ENCODE measurements at places on chromosomes 5 and 9. TPM values are rescaled to one million over a fixed set of nuclear protein-coding genes. Genes with fewer than 3 reads are reported as not detected.

- DNase-seq = no peak
These were observed 19.1 kb downstream of the TNFAIP8 start for GRCh38 chr5:119374901-119375300.

DNA sequence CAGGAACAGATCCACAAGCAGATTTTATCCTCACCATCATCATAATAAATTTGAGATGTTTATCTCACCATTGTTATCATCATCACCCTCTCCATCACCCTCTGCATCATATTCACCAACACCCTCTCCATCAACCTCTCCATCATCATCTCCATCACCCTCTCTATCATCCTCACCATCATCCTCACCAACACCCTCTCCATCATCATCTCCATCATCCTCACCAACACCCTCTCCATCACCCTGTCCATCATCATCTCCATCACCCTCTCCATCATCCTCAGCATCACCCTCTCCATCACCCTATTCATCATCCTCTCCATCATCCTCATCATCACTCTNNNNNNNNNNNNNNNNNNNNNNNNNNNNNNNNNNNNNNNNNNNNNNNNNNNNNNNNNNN lies 567.0 kb upstream of the SGCD start:
- no peak for DNase-seq

DNA sequence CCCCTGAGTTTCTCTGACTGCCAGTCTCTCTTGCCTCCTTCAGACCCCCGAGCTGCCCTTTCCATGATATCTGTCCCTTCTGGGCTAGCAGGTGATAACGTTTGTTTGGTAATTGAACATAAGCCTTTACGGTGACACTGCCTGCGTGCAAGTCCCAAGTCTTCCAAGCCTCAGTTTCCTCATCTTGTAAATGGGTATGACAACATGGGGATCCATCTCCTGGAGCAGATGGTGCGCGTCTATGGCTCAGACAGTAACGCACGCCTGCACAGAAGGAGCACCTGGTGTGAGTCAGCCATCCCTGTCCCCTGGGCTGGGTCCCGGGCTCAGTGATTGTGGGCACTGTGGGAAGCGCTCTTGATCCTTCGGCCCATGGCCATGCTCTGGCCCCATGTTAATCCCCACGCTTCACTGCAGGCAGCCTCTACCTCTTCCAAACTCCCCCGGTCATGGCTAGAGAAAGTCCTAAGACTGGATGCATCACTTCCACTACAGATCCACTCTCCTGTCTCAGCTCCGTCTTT lies 85.8 kb downstream of the DAP start:
- DNase-seq = no peak

DNA sequence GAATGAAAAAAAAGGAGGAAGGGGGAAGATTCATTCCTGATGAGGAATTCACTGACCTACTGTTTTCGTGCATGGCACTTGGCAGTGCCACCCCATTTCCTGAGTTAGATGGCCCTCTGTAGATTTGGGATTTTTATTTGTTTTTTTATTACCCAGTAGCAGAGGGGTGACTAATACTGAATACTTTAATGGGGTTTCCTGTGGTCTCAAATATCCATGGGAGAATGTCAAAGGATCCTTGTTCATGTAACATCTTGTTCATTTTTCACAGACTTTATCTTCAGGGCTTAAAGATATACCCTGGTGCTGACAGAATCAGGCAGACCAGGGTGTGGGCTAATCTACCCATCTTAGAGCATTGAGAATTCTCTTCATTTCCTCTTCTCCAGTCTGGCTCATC lies 93.0 kb downstream of the MAMDC2 start:
- DNase-seq = no peak

- DNase-seq = no peak
These were observed 70.6 kb downstream of the SPIN1 start for GRCh38 chr9:88458716-88459465.

DNA sequence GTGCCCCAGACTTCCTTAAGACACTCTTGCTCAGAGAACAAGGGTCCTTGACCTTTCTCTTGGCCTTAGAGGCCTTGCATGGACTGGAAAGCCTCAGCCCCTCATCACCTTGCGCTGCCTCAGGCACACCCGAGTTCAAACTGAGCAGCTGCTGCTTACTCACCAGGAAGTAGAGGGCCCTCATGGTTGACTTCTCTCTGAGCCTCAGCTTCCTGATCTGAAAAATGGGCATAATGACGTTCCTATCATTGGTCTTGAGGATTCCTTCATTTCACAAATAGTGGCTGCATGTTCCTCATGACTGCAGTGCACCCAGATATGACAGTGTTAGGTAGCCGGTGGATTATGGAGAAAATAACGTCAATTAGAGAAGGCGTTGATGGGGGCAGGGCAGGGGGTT lies 28.6 kb downstream of the IER5L start:
- DNase-seq = no peak

The RASGRF2 gene
- total RNA-seq = 5.3 TPM

The IL5 gene
- not detected for total RNA-seq

DNA sequence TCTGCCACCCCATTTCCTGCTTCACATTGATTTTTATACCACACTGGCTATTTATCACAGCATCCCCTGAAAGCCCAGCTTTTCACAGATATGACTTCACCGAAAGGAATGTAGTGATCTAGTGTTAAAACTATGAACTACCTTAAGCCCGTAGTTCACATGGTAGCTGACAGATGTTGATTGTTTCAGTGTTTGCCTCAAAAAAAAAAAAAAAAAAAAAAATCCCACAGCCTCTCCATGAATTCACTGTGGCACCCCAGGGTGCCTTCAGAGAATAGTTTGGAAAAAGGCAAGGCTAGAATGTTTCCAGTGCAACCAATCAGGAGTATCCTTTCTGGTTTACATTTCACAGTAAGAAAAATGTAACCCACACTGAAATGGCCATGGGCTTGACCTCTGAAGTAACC lies 37.1 kb downstream of the GLIS3 start:
- DNase-seq = no peak

The ATG12 gene
- total RNA-seq = 53.9 TPM

- peak; percentile 12 for DNase-seq
These were observed 32.5 kb downstream of the JAKMIP2 start for GRCh38 chr5:147750065-147750464.

DNA sequence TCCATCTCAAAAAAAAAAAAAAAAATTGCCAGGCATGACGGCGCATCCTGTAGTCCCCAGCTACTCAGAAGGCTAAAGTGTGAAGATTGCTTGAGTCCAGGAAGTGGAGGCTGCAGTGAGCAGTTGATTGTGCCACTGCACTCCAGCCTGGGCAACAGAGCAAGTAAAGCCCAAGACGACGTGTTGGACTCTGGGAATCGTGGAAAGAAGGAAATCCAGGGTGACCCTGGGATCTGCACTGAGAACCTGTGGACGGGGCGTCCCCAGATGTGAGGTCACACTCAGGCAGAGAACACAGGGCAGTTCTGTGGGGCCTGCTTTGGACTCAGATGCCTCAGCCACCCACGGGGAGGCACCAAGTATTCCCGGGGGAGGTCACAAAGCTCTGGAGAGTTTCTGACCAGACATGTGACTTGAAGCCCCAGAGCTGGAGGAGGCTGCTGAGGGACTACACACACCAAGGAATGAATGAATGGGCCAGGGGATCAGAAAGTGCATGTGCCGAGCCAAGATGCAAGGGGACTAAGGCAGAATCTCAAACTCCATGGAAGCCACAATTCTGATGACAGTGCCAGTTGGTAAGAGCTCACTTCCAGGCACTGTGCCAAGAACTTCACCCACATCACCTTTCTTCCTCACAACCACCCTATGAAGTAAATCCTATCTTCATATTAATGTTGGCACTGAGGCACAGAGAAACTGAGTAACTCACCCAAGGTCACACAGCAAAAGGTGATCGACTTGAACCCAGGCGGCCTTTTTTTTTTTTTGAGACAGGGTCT lies 12.9 kb downstream of the DYNC2I2 start:
- DNase-seq = no peak

DNA sequence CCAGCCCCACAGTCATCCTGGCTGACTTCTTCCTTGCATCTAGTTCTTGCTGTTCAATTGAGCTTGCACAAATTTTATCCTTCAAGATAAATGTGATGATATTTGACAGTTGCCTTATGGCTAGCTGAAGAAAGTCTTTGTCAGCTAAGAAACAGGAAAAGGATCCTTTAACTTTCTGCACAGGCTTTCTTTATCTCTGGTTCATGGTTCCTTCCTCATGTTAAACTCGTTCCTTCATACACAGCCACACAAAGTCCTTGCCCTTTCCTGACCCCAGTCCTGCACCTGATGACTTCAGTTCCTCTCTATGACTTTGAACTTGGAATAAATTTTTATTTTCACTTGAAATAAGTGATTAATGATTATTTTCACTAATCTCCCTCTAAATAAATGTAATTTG lies 132.5 kb upstream of the PRSS3 start:
- DNase-seq = no peak

The MYOZ3 gene
- total RNA-seq = 8.1 TPM

GRCh38 chr9:72557549-72557948 lies 36.1 kb downstream of the TMC1 start:
- DNase-seq = no peak

The ENTREP1 gene
- 7.5 TPM for total RNA-seq

DNA sequence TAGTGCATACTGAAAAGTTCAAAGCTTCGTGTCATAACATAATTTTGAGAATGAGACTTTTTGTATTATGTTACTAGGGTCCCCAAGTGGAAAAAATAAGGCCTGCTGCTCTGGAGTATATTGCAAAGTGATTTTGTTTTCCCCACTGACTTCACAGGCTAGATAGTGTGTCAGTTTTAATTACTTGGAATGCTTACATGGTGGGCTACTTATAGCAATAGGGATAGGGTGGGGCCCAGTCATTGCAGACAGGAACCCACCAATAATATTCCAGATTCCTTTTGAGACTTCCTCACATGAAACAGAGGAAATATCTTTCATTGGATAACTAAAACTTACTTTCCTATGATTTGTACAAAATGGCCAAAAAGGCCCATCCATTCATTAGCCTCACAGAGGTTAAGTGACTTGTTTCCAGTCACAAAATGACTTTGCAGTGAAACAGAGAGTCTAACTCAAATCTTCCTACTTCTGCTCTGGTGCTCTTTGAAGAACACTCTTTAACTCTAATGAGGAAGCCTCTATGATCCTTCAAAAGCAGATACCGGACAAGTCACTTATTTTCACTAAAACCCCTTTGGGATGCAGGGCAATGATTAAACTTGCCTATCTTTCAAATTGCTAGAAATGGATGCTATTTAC lies 16.2 kb upstream of the MEF2C start:
- DNase-seq = no peak

DNA sequence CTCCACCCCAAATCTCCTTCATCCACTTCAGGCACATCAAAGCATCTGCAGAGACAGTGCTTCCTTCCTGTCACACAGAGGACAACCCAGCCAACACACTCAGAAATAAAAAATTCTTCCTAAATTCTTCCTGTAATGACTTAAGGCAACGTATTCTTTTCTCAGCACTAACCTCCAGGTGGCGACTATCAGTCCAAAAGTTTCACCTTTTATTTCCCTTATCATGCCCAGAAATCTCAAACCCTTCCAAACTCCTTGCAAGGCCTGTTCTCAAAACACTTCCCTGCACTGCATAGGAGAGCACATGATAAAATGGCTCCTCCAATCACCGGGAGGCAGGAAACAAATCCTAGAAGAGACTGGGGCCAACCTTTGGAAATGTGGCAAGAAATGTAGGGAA lies 35.1 kb downstream of the SLIT3 start:
- peak; percentile 20 for DNase-seq

DNA sequence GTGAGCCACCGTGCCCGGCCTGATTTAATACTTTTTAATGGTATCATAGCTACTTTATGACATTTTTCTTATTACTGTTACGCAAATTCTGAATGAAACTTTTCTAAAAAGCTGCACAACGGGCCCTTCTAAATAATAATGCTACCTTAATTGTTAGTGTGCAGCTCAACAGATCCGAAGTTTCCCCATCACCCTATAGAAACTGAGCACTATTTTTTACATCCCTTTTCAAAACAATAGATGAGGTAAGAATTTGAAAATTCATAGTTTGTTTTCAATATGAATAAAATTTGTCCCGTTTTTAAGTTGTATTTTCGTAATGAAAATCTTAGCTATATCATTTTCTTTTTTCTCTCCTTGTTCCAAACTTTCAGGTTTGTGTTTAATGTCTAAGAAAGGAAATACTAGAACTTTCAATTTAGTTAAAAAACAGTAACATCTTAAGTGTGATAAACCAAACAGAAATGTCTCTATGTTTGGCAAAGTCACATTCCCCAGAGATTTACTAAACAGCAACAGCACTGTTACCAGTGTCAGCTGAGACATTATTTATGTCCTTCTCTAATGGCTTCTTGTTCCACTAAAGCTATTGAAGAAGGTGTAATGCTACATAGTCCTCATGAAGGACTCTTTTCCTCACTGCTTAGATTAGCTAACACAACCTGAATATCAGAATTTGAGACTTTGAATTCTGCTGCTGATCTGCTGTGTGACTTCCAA lies 22.9 kb downstream of the KIF2A start:
- no peak for DNase-seq

GRCh38 chr5:7638456-7638855 lies 212.5 kb downstream of the CFAP90 start:
- DNase-seq = no peak

GRCh38 chr5:10310066-10310779 lies 2.5 kb upstream of the CMBL start:
- no peak for DNase-seq

The SAPCD2 gene
- total RNA-seq = 59.9 TPM

GRCh38 chr9:114782586-114782985 lies 23.3 kb downstream of the TNFSF15 start:
- no peak for DNase-seq

The NMUR2 gene
- total RNA-seq = not detected

The CNTNAP3B gene
- 2.0 TPM for total RNA-seq

The ADAMTS13 gene
- 2.8 TPM for total RNA-seq

The PIP5KL1 gene
- 3.4 TPM for total RNA-seq

The TICAM2 gene
- total RNA-seq = not detected

The TAF11L2 gene
- total RNA-seq = not detected

All from H7 (cell line).